D721Med (cell line): ENCODE measurements at places on chromosomes 12 and 14.

GRCh38 chr12:130674676-130675075, 41.4 kb downstream of the RIMBP2 start:
- no peak for DNase-seq

DNA sequence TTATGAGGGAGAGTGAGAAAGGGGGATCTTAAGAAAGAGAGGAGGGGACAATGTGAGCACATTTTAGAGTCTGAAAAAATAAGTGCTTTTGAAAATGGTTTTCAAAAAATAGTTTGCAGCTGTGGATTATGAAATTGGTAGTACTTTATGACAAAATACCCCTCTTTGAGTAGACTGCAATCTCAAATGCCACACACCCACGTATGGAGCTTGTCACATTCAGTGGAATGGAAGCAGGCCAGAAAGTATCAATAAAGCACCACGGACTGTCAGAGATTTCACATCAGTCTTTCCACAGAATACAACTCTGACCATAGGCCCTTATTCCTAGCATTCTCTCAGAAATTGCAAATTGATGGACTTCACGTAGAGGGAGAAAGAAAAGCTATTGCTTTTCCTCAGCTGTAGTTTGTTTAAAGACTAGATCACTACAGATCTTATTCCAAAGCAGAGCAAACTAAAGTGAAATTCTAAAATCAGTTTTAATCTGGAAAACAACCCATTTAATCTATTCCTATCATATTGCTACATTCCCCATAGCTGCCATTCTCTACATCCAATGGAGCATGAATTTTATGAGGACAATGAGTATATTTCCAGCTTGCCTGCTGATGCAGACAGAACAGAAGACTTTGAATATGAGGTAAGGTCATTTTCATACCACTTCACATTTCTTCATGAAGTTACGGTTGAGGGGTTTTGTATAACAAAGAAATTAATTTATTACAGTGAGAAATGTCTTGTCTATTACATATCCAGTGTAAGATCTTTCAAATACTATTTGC, 321.3 kb downstream of the PDZRN4 start:
- DNase-seq: no peak

- no peak for DNase-seq
Observed at GRCh38 chr14:60195179-60195810, 30.1 kb upstream of the DHRS7 start.

GRCh38 chr14:21093018-21093417, 5.4 kb downstream of the ZNF219 start:
- no peak for DNase-seq

- DNase-seq: no peak
Observed at GRCh38 chr12:3892631-3893030, 19.4 kb upstream of the PARP11 start.
